Activated CD4-positive, alpha-beta memory T cell treated with anti-CD3 and anti-CD28 coated beads for 36 hours (primary cell): ENCODE measurements at places on chromosomes 3 and 15.

DNA sequence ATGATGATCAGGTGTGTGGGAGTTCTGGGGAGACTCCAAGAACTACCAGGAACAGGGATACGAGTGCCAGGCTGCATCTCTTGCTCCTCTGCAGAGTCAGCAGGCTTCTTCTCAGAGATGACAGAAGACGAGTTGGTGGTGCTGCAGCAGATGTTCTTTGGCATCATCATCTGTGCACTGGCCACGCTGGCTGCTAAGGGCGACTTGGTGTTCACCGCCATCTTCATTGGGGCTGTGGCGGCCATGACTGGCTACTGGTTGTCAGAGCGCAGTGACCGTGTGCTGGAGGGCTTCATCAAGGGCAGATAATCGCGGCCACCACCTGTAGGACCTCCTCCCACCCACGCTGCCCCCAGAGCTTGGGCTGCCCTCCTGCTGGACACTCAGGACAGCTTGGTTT is 7.9 kb downstream of the PRRT3 start:
- no peak for DNase-seq

GRCh38 chr15:65484876-65485275 is 32.6 kb downstream of the DPP8 start:
- no peak for DNase-seq

DNA sequence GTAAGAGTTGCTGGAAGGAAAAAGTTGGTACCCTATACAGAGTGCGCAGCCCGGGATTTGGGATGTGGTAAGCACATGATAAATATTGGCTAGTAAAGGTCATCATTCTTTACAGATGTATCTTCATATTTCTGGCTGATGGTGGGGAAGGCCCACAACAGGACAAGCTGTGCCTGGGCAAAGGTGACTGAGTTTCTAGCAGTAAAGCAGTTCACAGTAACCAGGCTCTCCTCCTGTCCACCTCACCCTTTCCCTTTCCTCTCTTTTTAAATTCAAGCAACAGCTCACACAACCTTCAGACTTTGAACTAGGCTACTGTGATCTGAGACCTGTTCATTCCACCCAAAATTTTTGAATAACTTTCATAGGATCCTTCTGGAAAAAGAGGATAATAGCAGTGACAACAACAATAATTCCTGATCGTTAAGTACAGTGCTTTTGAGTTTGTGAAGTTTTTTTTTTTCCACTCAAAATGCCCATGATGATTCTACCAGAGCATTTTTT is 145.9 kb upstream of the TBL1XR1 start:
- no peak for DNase-seq

- no peak for DNase-seq
These were observed 124.8 kb downstream of the MYLK start for GRCh38 chr3:123759311-123759710.

DNA sequence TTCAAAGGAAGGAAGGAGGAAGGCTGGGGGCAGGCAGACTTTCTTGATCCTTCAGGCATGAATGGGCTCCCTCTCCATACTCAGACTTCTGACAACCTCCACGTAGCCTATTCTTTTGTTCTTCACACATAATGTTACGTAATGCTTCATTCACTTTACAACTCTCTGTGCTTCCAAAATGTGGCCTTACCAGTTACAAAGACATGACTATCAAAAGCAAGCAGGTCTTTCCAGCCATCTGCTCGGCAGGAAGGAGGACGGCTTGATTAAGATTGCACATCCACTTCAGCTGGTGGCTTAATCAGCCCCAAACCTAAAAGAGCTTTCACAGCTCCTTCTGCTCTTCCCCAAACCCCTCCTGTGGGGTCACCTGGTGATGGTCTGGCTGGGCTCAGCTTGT is 263.2 kb downstream of the XXYLT1 start:
- no peak for DNase-seq

- DNase-seq, result no peak
These were observed 844.3 kb upstream of the SEMA6D start for GRCh38 chr15:46872981-46873330.

- no peak for DNase-seq
These were observed 676.0 kb upstream of the SEMA6D start for GRCh38 chr15:47041301-47041700.
